Upper lobe of left lung (tissue), 6 donors: ENCODE measurements at places on chromosomes 16 and 17. TPM values are rescaled to one million over a fixed set of nuclear protein-coding genes. Genes with fewer than 3 reads are reported as not detected.

GRCh38 chr16:23194497-23195221 lies 12.1 kb downstream of the SCNN1G start:
- no peak for DNase-seq
- H3K27me3 ChIP-seq: no peaks in the 10 kb centered on the region
- peaks cover 20% of the 10 kb centered on the region for H3K4me1 ChIP-seq
- no peaks in the 10 kb centered on the region for H3K36me3 ChIP-seq
- no peak overlapping the region for H3K27ac ChIP-seq

DNA sequence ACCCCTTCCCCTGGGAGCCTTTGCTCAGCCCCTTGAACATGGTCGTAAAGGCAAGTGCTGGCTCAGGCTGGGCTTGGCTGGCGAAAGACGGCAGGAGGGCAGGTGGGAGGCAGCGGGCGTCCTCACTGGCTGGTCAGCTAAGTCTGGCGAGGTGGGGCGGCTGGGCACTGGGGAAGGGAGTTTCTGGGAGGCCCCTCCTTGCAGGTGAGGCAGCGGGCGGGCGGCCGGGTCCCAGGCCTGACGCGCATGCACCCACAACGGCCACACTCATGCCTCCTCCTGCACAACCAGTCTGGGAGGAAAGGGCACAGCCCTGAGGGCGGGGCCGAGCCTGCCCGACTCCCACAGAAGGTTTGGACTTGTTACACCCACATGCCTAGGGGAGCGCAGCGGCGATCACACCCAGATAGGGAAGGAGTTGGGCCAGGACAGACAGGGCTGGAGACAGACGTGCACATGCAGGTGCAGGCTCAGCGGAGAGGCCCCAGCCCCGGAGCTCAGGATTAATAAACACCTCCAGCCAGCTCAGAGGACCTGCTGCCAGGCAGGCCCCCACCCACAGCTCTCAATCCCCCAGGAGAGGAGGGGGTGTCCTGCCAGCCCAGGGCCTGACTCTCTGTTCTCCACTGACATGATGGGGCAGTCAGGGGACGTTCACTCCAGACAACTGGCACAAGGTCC lies at the start of gene EVPL:
TSS of gene EVPL (minus strand) at position 148 of the 681 bp plus-strand sequence. CDS start at position 40, 108 bp downstream.
- peak within 1 kb of the TSS; percentile 37 for H3K4me3 ChIP-seq
- peak within 1 kb of the TSS; percentile 83 for H3K27ac ChIP-seq
- H3K4me1 ChIP-seq: peaks cover 16% of the 10 kb centered on the region
- DNase-seq: peak; percentile 94

DNA sequence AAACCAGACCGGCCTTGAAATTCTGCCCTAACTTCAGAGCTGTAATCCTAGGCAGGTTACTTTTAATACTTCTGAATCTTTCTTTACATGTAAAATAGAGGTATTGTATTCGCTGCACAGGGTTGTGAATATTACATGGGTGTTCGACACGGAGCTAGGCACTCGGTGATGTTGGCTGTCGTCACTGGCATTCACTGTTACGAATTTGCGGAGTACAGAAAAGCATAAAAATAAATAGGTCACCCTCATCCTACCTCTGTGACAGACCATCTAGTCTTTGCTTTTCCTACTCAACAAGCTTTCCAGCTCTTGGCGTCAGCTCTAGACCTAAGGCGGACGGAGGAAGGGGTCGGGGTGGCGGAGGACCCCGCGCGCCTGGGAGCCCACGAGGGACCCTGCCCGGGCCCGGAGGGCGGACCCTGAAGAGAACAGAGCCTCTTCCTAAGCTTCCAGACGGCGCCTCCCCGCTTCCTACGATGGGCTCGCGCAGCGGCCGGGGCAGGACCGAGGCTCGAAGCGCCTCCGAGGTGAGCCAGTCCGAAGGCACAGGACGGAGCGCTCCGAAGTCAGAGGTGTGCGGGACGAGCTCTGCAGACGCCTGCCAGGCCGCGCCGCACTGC lies 879 bp upstream of the SPG7 start:
- H3K27me3 ChIP-seq: no peaks in the 10 kb centered on the region
- H3K27ac ChIP-seq: peak overlapping the region; percentile 89
- DNase-seq: no peak
- peaks cover 42% of the 10 kb centered on the region for H3K4me1 ChIP-seq
- H3K4me3 ChIP-seq: peak overlapping the region; percentile 99

DNA sequence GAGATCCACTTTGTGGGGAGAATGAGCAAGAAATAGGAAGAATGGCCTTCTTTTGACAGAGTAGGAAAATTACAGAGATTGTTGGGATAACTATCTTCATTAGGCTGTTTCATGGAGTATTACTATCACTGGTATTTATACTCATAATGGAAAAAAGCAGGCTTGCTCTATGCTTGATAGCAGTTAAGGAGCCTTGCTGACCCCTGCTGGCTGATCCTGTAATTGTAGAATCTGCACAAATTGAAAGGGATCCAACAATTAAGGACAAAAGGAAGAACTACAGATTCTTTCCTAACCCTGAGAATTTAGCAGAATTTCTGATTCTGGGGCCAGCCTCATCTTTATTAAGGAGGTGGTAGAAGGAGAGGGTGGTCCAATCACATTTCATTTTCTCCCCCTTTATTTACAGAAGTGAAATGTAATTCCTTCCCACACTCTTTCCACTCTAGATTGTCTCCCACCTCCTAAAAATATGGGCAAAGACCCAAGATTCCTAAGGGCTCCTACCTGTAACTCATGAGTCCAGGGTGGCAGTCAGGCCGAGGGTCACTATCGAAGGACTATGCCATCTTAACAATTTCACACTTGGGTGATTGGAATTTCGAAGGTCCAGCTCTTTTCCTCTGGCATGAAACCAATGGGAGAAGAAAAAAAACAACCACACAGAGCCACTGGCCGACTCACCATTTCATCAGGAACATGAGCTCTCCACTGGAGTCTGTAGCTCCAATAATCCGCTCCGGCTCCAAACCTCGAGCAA lies 26.3 kb downstream of the NFE2L1 start:
- DNase-seq: peak; percentile 76
- no peaks in the 10 kb centered on the region for H3K4me1 ChIP-seq
- no peak overlapping the region for H3K4me3 ChIP-seq
- peaks cover 17% of the 10 kb centered on the region for H3K36me3 ChIP-seq
- H3K27me3 ChIP-seq: no peaks in the 10 kb centered on the region

GRCh38 chr17:50095626-50096037 lies 481 bp downstream of the PDK2 start:
- H3K4me1 ChIP-seq: peaks cover 14% of the 10 kb centered on the region
- peak overlapping the region; percentile 57 for H3K27ac ChIP-seq
- peaks cover 32% of the 10 kb centered on the region for H3K36me3 ChIP-seq
- no peaks in the 10 kb centered on the region for H3K27me3 ChIP-seq
- no peak for DNase-seq

- no peaks in the 10 kb centered on the region for H3K27me3 ChIP-seq
- H3K27ac ChIP-seq: no peak overlapping the region
- no peak for DNase-seq
- H3K4me1 ChIP-seq: no peaks in the 10 kb centered on the region
- H3K4me3 ChIP-seq: no peak overlapping the region
These were observed 23.6 kb upstream of the ATF7IP2 start for GRCh38 chr16:10362077-10362863.

- H3K27me3 ChIP-seq: no peaks in the 10 kb centered on the region
- no peak overlapping the region for H3K4me3 ChIP-seq
- H3K4me1 ChIP-seq: peaks cover 23% of the 10 kb centered on the region
- no peak for DNase-seq
- H3K27ac ChIP-seq: no peak overlapping the region
These were observed 1.5 kb downstream of the MYBBP1A start for GRCh38 chr17:4553669-4554068.

- no peak for DNase-seq
- H3K4me1 ChIP-seq: no peaks in the 10 kb centered on the region
- H3K4me3 ChIP-seq: no peak overlapping the region
- no peaks in the 10 kb centered on the region for H3K27me3 ChIP-seq
These were observed 156.1 kb upstream of the CDH13 start for GRCh38 chr16:82470620-82471152.

DNA sequence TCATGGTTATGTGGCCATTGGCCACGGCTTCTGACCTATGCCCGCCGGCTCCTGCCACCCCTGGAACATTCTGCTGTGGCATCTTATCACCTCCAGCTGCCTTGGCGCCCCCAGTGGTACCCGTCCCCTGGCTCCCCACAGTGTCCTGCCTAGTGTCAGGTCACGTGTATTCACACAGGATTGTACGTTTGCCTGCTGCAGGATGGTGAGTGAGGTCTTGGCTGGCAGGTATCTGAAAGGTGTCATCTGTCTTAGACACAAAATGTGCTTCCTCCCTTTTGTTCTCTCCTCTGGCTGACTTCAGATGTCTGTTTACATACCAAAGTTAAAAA lies 24.9 kb downstream of the DBNDD1 start:
- no peaks in the 10 kb centered on the region for H3K4me1 ChIP-seq
- H3K4me3 ChIP-seq: no peak overlapping the region
- DNase-seq: peak; percentile 42
- no peaks in the 10 kb centered on the region for H3K27me3 ChIP-seq

- no peak for DNase-seq
- no peak overlapping the region for H3K4me3 ChIP-seq
- H3K27me3 ChIP-seq: no peaks in the 10 kb centered on the region
- peaks cover 18% of the 10 kb centered on the region for H3K4me1 ChIP-seq
These were observed 4.4 kb downstream of the RECQL5 start for GRCh38 chr17:75662511-75662910.

GRCh38 chr16:89094252-89094879 lies 714 bp downstream of the ACSF3 start:
- H3K27ac ChIP-seq: peak overlapping the region; percentile 89
- DNase-seq: no peak
- peaks cover 4% of the 10 kb centered on the region for H3K27me3 ChIP-seq
- peaks cover 28% of the 10 kb centered on the region for H3K4me1 ChIP-seq
- peak overlapping the region; percentile 98 for H3K4me3 ChIP-seq
- H3K36me3 ChIP-seq: no peaks in the 10 kb centered on the region

The NOTUM gene
- total RNA-seq: 5.0 TPM

- peaks cover 5% of the 10 kb centered on the region for H3K27me3 ChIP-seq
- no peak overlapping the region for H3K27ac ChIP-seq
- no peak overlapping the region for H3K4me3 ChIP-seq
- DNase-seq: peak; percentile 45
- H3K4me1 ChIP-seq: peaks cover 4% of the 10 kb centered on the region
- no peaks in the 10 kb centered on the region for H3K36me3 ChIP-seq
These were observed 30.3 kb upstream of the ADORA2B start for GRCh38 chr17:15914400-15915170.

- no peaks in the 10 kb centered on the region for H3K36me3 ChIP-seq
- peaks cover 11% of the 10 kb centered on the region for H3K4me1 ChIP-seq
- peak overlapping the region; percentile 80 for H3K27ac ChIP-seq
- peak; percentile 89 for DNase-seq
- no peaks in the 10 kb centered on the region for H3K27me3 ChIP-seq
These were observed 6.7 kb downstream of the CCDC57 start for GRCh38 chr17:82205720-82206508.

The FHOD1 gene
- 57.8 TPM for total RNA-seq

DNA sequence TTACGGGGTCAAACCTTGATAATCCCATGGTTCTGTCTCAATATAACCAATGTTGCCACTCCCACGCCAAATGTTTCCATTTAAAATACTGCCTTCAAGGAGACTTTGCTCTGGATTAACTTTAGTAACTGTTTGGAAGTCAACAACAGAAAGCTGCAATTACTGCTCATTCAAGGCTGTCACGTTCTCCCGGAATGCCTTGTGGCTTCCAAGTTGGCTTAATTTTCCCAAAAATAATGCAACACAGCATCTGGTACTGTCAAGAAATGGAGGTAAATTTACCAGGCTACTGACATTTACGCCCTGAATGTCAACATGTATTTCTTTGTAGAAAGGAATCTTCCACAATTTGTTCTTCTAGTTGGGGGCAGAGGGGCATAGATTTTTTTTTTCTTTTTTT lies 38.2 kb downstream of the GPRC5B start:
- H3K27me3 ChIP-seq: no peaks in the 10 kb centered on the region
- H3K4me1 ChIP-seq: no peaks in the 10 kb centered on the region
- H3K27ac ChIP-seq: no peak overlapping the region
- no peak overlapping the region for H3K4me3 ChIP-seq
- H3K36me3 ChIP-seq: no peaks in the 10 kb centered on the region

GRCh38 chr17:57578608-57579225 lies 166.4 kb downstream of the CCDC182 start:
- no peak for DNase-seq
- H3K27ac ChIP-seq: peak overlapping the region; percentile 50
- no peaks in the 10 kb centered on the region for H3K4me1 ChIP-seq
- no peak overlapping the region for H3K4me3 ChIP-seq

- H3K27me3 ChIP-seq: no peaks in the 10 kb centered on the region
- no peaks in the 10 kb centered on the region for H3K36me3 ChIP-seq
- DNase-seq: no peak
- peaks cover 4% of the 10 kb centered on the region for H3K4me1 ChIP-seq
- no peak overlapping the region for H3K27ac ChIP-seq
- no peak overlapping the region for H3K4me3 ChIP-seq
These were observed 7.1 kb downstream of the HSD17B2 start for GRCh38 chr16:82042144-82042543.

The TBC1D3C gene
- not detected for total RNA-seq

- no peaks in the 10 kb centered on the region for H3K27me3 ChIP-seq
- H3K36me3 ChIP-seq: no peaks in the 10 kb centered on the region
- H3K4me1 ChIP-seq: no peaks in the 10 kb centered on the region
- H3K27ac ChIP-seq: no peak overlapping the region
- no peak overlapping the region for H3K4me3 ChIP-seq
- no peak for DNase-seq
These were observed 123.6 kb downstream of the RBFOX1 start for GRCh38 chr16:7456211-7456610.

GRCh38 chr17:81291662-81292061 lies 3.4 kb downstream of the SLC38A10 start:
- H3K27ac ChIP-seq: no peak overlapping the region
- peaks cover 8% of the 10 kb centered on the region for H3K36me3 ChIP-seq
- H3K27me3 ChIP-seq: no peaks in the 10 kb centered on the region
- peak; percentile 88 for DNase-seq

GRCh38 chr17:16378636-16379282 lies 2.1 kb upstream of the UBB start:
- H3K4me3 ChIP-seq: no peak overlapping the region
- peaks cover 15% of the 10 kb centered on the region for H3K36me3 ChIP-seq
- H3K4me1 ChIP-seq: peaks cover 42% of the 10 kb centered on the region
- DNase-seq: peak; percentile 34

DNA sequence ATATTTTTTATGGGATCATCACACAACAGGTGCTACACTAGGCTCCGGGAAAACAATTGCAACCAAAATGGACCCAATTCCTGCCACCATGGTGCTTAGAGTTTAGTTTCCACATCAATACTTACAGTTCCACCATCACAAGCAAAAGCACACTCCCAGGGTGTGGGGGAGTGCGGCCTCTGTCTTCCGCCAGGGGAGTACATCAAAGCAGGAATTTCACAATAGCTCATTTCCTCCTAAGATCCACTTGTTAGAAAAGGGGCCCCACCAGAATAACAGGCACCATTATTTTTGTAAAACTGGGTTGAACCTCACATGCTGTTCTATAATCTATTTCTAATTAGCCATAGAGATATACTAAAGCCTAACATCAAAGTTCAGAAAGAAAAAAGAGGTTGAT lies 44.3 kb upstream of the PSMD7 start:
- no peaks in the 10 kb centered on the region for H3K4me1 ChIP-seq
- H3K36me3 ChIP-seq: no peaks in the 10 kb centered on the region
- no peak for DNase-seq
- no peak overlapping the region for H3K27ac ChIP-seq

The PLXDC1 gene
- 13.3 TPM for total RNA-seq

GRCh38 chr16:73124097-73124652 lies 76.2 kb upstream of the ZFHX3 start:
- DNase-seq: no peak
- H3K27ac ChIP-seq: no peak overlapping the region
- H3K4me1 ChIP-seq: peaks cover 8% of the 10 kb centered on the region
- H3K27me3 ChIP-seq: no peaks in the 10 kb centered on the region

- H3K4me3 ChIP-seq: no peak overlapping the region
- no peak overlapping the region for H3K27ac ChIP-seq
- no peaks in the 10 kb centered on the region for H3K36me3 ChIP-seq
- DNase-seq: no peak
These were observed 164.7 kb downstream of the MSI2 start for GRCh38 chr17:57420734-57421717.
